ENCODE measurements at places on chromosomes 7 and 10.

DNA sequence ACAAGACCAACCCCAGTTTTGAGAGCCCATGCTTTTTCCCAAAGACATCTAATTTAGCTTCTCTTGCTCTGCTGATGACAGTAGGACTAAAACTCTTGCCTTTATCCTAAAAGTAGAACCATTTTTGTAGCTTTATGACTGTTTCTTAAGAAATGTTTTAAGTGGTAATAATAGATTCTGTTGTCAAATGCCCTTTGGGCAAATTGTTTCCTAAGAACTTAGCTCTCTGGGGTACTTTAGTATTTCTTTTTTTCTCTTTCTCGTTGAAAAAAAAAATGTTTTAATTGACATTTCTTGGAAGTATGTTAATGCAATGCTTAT, 157.4 kb downstream of the ARID5B start:
- H3K36me3 ChIP-seq: peaks cover 77% of the 10 kb centered on the region
- no peak overlapping the region for H3K4me3 ChIP-seq
- DNase-seq: no peak
- peaks cover 94% of the 10 kb centered on the region for H3K4me1 ChIP-seq

DNA sequence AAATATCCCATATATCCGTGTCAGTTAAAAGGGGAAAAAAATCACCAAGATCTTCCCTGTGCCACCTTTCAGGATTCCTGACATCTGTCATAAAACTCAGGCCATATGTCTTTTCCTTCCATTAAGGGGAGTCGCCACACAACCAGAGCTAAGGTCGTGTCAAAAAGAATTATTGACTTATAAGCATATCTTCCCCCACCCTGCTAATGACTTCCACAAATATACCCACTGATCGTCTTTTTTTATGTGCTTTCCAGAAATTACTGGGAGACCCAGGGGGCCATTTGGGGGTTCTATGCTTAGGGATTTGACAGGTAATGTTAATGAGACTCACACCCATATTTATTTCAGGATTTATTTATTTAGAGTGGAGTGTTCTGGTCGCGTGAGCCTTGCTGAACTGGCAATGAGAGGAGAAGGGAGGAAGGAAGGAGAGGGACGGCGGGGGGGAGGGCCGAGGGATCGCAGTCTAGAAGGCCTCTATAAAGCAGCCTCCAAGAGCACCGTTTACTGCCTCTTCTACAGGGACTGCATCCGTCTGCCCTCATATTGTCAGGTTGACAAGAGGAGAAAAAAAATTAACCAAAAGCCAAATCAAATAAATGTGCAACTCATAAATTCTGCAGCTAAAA, 135.7 kb upstream of the MGMT start:
- H3K4me1 ChIP-seq: no peaks in the 10 kb centered on the region
- DNase-seq: no peak
- H3K4me3 ChIP-seq: no peak overlapping the region
- peaks cover 29% of the 10 kb centered on the region for H3K27me3 ChIP-seq

GRCh38 chr7:96218664-96219243, 103.1 kb downstream of the SLC25A13 start:
- H3K27me3 ChIP-seq: no peaks in the 10 kb centered on the region
- DNase-seq: no peak
- peaks cover 5% of the 10 kb centered on the region for H3K4me1 ChIP-seq
- H3K36me3 ChIP-seq: peaks cover 3% of the 10 kb centered on the region
- no peak overlapping the region for H3K27ac ChIP-seq

- no peaks in the 10 kb centered on the region for H3K36me3 ChIP-seq
- no peak for DNase-seq
- H3K27me3 ChIP-seq: no peaks in the 10 kb centered on the region
- no peaks in the 10 kb centered on the region for H3K4me1 ChIP-seq
- no peak overlapping the region for H3K27ac ChIP-seq
Observed at GRCh38 chr7:19368491-19368925, 223.3 kb upstream of the FERD3L start.

GRCh38 chr7:30255064-30255769, 29.2 kb upstream of the ZNRF2 start:
- H3K36me3 ChIP-seq: no peaks in the 10 kb centered on the region
- no peak overlapping the region for H3K4me3 ChIP-seq
- no peaks in the 10 kb centered on the region for H3K27me3 ChIP-seq
- H3K27ac ChIP-seq: no peak overlapping the region
- no peak for DNase-seq

DNA sequence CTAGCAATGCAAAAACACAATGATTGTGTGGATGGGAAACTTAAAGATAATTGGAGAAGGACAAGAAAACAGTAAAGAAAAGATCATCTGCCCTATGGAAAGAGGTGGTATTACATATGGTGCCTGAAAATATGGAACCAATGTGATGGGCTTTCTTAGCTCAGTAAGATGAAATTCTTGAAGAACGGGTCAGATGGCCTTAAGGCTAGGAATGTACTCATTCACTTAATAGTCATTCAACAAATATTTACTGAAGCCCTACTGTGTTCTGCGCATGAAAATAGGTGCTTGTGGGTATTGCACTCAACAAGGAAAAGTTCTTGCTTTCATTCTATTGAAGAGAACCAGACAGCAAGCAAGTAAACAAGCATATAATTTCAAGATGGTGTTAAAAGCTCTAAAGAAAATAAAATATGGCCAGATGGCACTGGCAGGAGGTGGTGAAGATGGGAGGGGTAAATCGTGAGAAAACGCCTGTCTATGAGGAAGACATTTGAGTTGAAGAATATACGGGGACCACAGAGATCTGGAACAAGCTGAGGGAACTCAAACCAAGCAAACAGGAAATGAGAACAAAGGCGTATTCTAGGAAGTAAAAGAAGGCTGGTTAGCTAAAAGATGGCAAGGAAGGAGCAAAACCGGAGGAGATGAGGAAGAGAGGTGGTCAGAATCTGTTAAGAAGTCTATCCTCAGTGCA, 179.7 kb downstream of the ANK3 start:
- no peaks in the 10 kb centered on the region for H3K27me3 ChIP-seq
- peaks cover 44% of the 10 kb centered on the region for H3K4me1 ChIP-seq
- DNase-seq: no peak
- H3K4me3 ChIP-seq: no peak overlapping the region
- peaks cover 2% of the 10 kb centered on the region for H3K36me3 ChIP-seq
- H3K27ac ChIP-seq: peak overlapping the region; percentile 0

Data from stimulated activated naive B cell treated with anti-CD40 and anti-IgM and Interleukin-4, amounts not matched to agents 10 μg/mL and 1 μg/mL and 100 μg/mL, for 72 hours (primary cell).